Common myeloid progenitor, CD34-positive (primary cell): ENCODE measurements at places on chromosomes 6 and 20.

GRCh38 chr6:35681298-35681697, 7.4 kb downstream of the FKBP5 start:
- DNase-seq = no peak

DNA sequence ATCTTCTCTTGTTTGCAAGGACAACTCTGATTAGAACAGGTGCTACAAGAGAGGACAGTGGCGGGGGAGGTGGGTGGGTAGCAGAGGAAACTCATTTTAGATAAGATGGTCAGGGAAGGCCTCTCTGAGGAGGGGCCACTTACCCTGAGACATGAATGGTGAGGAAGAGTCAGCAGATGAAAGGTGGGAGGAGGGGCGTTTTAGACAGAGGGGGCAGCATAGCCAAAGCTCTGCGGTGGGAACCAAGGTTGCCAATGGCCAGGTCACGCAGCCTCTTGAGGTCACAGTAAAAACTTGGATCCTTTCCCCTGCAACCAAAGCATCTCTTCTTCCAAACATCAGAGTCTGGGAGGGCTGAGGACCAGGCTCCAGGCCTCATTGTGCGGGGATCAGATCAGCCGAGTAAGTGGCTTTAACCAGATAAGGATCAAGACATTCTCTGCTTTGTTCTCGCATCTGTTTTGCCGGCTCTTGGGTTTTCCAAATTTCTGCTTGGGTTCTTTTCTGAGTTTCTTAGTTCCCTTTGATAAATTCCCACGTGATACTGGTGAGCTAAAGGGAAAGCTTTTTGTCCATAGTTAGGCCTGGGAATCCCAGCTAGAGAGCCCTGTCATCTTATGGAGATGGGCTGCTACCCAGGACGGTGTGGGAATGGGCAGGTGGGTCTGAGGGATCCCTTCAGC, 5.5 kb upstream of the CD40 start:
- DNase-seq = no peak

GRCh38 chr20:3925113-3925695, 36.0 kb downstream of the PANK2 start:
- no peak for DNase-seq

DNA sequence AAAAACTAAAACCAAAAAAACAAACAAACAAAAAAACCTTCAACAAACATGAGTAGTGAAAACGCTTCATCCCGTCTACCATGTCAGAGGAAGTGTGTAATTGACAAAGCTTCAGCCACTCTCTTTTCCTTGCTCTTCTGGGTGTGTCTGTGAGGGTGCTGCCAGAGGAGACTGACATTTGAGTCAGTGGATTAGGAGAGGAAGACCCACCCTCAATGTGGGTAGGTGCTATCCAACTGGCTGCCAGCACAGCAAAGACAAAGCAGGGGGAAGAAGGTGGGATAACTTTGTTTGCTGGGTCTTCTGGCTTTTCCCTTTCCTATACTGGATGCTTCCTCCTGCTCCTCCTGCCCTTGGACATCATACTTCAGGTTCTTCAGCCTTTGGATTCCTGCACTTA, 145.6 kb downstream of the TASP1 start:
- no peak for DNase-seq

GRCh38 chr6:112096901-112097300, 9.5 kb downstream of the FAM229B start:
- no peak for DNase-seq

- no peak for DNase-seq
These were observed 208.8 kb downstream of the BMP2 start for GRCh38 chr20:6976106-6976900.

DNA sequence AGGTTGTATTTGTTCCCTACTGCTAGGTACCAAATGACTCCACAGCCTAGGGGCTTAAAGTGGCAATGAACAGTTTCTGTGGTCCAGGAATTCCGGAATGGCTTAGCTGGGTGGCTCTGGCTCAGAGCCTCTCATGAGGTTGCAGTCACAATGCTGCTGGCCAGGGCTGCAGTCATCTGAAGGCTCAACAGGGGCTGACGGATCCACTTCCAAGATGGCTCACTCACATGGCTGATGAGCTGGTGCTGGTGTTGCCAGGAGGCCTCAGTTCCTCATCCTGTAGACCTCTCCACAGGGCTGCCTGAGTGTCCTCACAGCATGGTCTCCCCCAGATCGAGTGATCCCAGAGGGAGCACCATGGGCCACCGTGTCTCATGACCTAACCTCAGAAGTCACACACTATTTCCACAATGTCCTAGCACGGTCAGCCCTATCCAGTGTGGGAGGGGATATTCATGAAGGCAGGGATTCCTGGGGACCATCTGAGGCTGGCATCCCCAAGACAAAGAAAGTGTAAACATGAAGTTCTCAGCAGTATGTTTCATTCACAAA, 19.0 kb upstream of the BPI start:
- no peak for DNase-seq

DNA sequence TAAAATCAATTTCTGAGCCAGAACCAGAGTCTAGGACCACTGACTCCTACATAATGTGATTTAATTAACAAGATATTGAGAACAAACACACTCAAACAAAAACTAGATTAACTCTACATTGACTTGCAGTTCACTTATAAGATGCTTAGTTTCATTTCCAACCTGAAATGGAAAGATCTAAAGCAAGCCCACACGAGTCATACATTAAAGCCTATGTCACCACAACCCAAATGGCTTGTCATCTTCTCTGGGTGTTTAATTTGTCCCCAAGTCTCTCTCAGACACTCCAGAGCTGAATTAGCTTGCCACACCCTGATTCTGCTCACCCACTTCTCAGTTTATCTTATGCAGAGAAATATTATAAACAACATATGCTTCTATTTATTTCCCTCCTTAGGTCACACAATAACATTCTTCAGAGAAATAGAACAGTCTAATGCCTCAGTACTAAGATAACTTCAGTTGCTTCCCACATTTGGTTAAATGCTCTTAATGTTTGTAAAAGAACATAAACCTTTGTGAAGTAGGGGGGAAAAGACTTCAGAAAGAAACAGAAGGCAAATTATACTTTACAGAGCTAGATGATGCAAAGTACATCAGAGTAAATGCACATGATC, 8.8 kb upstream of the FBXO30 start:
- no peak for DNase-seq

- DNase-seq = no peak
These were observed 172.7 kb downstream of the TTLL2 start for GRCh38 chr6:167497428-167498056.

GRCh38 chr6:153001767-153002612, 519 bp downstream of the MTRF1L start:
- DNase-seq = peak; percentile 37

GRCh38 chr6:131586543-131586942, 13.5 kb downstream of the ARG1 start:
- DNase-seq = no peak

DNA sequence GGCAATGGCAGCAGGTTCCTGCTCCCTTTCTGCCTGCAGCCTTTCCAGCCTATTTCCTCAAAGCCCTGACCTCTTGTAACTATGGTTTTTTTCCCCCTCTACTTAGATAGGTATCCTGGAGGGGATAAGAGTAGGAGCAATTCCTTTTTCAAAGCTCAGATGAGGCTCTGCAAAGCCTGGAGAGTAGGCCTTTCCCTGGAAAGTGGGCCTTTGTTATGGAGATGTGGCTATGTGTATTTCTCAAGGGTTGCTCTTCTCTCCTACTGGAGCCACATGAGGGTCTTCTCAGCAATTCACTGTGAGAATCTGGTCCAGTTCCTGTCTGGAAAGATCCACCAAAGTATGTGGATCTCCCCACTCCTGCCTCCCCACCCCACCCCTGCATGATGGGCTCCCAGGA, 96.0 kb downstream of the DTD1 start:
- no peak for DNase-seq
